Activated CD4-positive, alpha-beta T cell treated with anti-CD3 and anti-CD28 coated beads for 24 hours (primary cell): ENCODE measurements at places on chromosomes 4 and X.

- no peak for DNase-seq
Measured at GRCh38 chr4:164313853-164314252, 440.1 kb upstream of the SMIM31 start.

- no peak for DNase-seq
Measured at GRCh38 chrX:121093011-121093410, 45.6 kb downstream of the GLUD2 start.

DNA sequence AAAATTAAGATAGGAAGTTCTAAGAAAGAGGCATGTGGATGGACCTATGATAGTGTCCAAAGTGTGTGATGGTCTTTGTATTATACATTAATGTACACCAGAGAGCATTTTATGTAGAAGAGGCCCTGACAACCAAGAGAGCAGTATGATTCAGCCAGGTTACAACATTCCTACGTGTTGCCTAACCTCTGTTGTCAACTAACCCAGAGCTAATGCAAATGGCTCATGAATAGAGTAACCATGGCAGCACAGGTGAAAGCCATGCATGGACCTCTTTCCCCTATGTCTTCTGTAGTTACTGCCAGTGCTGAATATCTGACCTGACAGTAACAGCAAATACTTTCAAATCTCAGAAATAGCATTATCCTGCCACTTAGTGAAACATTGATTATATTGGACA is 255.6 kb downstream of the NDST4 start:
- no peak for DNase-seq

GRCh38 chrX:9610771-9611392 is 146.0 kb downstream of the TBL1X start:
- DNase-seq: no peak

- DNase-seq: no peak
Measured at GRCh38 chrX:39653691-39654090, 444.1 kb downstream of the BCOR start.
